ENCODE measurements at places on chromosomes 7 and 10.

GRCh38 chr7:117110480-117111315, 157.4 kb downstream of the ST7 start:
- peak; percentile 20 for DNase-seq

- no peak for DNase-seq
Observed at GRCh38 chr7:21412957-21413356, 14.9 kb upstream of the SP4 start.

- no peak for DNase-seq
Observed at GRCh38 chr10:12103802-12104201, 25.7 kb upstream of the SEC61A2 start.

- no peak for DNase-seq
Observed at GRCh38 chr7:137965942-137966640, 35.8 kb downstream of the CREB3L2 start.

- no peak for DNase-seq
Observed at GRCh38 chr10:65496541-65496940, 1429.3 kb upstream of the LRRTM3 start.

DNA sequence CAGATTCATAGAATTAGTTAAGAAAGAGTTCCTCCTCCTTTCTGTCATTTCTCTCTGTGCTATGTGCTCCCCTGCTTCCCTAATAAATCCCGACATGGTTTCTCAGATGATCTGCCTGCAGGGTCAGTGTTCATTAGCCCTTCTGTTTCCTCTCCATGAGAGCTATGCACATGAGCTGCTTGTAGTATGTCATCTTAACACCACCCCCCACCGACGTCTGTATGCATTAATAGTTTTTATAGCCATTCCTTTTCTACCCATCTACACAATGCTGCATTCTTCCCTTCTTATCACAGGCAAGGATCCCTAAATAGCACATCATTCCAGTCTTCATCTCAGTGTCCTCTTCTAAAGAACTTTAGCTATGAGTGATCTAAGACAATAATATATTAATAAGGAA, 809.1 kb downstream of the ANKRD7 start:
- DNase-seq: no peak

GRCh38 chr10:111281516-111281915, 204.7 kb downstream of the ADRA2A start:
- DNase-seq: no peak
